Stimulated activated CD4-positive, alpha-beta T cell treated with anti-CD3 and anti-CD28 coated beads, Interleukin-1b, Interleukin-23, amount 100 ng/mL, for 1 hour (primary cell): ENCODE measurements at places on chromosomes 5 and 9.

DNA sequence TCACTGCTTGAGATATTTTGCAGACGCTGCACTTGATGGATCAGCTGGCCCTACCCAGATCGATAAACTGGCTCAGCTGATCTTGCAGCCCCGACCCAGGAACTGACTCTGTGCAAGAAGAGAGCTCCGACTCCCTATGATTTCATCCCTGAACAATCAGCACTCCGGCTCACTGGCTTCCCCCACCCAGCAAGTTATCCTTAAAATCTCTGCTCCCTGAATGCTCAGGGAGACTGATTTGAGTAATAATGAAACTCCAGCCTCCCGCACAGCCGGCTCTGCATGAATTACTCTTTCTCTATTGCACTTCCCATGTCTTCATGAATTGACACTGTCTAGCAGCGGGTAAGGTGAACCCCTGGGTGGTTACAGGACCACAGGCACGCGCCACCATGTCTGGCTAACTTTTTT, 16.9 kb upstream of the NANS start:
- DNase-seq: no peak

DNA sequence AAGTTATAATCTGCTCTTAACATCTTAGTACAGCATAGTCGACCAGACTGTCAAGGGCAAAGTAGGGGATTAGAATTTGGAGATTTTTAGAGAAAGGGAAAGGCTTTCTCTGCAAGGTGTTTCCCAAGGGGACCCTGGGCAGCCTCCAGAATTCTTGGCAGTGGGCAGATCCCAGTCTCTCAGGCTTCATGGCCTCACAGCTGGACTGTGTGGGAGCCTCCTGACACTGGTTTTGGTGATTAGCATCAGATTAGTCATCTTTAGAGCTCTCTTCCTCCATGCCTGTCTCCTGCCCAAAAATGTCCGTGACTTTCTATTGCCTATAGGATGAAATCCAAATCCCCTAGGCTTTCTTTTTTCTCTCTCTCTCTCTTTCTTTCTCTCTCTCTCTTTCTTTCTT, 370.7 kb downstream of the ZSWIM6 start:
- no peak for DNase-seq

DNA sequence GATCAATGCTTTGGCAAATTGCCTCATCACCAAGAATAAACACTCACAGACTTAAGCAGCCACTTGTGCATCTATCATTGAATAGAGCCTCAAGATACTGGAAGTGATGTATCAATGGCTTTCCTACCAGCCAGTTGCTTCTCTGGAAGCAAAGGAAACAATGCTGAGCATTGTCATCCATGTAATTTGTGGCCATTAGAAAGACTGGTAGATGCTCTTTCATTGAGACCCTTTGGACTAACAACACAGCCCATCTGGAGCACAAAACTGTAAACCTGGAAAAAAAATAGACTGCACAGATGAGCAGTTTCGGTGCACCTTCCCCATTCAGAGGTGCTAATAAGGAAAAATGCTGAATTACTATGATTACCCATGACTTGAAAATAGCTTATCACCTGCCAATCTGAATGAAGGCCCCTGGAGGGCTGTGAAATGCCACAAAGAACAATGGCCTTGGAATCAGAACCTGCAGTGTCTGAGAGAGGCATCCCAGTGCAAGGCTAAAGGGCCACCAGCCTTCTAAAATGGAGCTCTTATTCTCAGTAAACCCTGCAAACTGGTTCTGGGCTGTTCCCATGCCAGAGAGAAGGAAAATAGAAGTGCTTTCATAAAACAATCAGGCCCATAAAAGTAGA, 127.5 kb downstream of the RFK start:
- DNase-seq: no peak

DNA sequence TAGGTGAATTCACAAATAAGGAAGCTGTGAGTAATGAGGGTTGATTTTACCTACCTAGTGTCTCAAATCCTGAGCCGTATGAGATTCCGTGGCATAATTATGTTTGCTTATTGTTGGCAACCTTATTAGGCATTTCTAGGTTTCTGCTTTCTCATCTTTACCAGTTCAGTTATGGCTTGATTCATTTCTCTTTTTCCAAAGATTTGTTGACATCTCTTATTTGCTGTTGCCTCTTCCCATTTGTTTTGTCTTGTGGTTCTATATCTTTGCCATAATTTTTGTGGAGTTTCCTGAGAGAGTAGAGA, 470 bp downstream of the IL31RA start:
- no peak for DNase-seq

- no peak for DNase-seq
Observed at GRCh38 chr9:31776471-31776870, 608.0 kb upstream of the ACO1 start.

- no peak for DNase-seq
Observed at GRCh38 chr5:175895686-175896102, 24.3 kb downstream of the CPLX2 start.

DNA sequence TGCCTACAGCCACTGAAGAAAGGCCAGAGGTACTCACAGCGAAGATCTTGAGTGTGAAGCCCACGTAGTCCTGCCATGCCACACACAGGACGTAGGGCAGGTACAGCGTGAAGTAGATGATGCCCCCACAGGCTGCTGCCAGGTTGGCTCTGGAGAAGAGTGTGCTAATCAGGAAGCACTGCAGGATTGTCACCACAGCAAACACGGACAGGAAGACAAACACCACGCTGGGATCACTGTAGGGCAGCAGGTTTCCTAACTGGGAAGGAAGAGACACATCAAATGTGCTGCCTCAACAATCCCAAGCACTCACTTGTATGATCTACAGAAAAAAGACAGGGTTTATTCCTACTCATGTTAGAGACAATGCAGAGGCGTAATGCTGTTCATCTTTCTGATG, 63.0 kb downstream of the NIPSNAP3B start:
- no peak for DNase-seq

DNA sequence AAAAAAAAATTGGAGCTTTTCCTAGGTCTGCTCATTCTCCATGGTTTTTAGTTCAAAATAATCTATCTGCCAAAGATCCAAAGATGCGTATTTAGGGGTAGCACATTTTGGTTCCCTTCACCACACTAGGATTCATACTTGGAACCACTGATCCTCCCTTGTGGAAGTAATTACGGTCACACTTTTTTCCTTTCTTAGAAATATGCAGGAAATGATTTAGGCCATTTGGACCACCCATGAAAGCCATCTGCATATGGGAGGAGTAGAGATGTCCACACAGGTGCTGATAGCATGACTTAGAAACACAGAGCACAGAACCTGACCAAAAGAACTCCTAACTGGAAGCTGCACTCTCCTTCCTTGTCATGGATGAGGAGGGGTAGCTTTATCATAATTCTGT, 105.9 kb upstream of the RAI14 start:
- no peak for DNase-seq

DNA sequence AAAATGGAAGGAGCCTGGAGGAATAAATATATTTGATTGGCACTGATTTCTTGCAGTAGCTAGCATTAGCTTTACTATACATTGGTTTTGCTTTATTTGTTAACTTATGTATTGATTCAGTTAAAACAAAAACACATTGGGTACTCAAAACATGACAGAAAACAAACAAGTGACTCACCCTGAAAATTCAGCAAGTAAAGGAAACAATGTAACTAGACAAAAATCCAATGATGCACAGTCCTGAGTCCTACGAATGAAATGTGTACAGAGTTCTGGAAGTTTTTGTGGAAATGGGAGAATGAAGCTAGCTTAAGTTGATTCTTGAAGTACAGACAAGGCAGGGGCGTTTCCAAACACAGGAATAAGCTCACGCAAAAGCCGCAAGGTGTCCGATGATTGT, 175.0 kb downstream of the ELAVL2 start:
- DNase-seq: no peak

- DNase-seq: no peak
Observed at GRCh38 chr5:115382989-115383388, 86.5 kb upstream of the CCDC112 start.

DNA sequence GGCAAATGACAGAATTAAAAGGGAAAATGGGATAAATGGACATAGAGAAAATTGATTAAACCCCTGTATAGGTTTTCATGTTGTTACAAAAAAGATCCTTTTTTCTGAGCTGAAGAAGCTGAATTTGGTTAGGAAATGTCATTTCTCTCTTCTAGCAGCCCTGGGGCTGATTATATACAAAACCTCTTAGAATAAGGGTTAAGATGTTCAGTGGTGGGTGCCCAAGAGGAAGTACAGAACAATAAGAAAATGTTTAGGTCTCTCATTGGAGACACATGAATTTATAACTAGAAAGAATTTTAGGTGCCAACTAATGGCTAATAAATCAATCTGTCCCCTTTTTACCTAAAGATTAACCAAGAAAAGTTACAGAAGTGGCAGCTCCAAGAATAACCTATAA, 14.2 kb downstream of the ABHD17B start:
- DNase-seq: no peak

GRCh38 chr9:113906411-113907110, 30.5 kb downstream of the ZNF618 start:
- DNase-seq: no peak

GRCh38 chr9:27204578-27204977, 92.4 kb downstream of the EQTN start:
- DNase-seq: no peak

DNA sequence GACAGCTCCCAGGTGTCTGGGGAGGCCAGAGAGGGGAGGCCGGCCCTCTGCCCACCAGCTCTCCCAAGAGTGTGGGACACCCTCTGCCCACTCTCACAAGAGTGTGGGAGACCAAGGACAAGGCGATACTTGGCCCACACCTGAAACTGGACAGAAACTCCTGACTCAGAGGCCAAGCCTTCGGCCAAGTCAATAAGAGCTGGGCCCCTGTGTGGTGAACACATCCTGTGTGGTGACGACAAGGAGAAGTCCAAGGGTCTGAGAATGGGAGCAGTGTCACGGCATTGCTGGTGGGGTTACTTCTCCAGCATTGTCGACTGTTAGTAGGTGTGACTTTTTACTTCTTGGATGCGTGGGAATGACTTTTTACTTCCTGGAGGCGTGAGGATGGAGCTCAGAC, 14.6 kb upstream of the F2RL1 start:
- no peak for DNase-seq

- no peak for DNase-seq
Observed at GRCh38 chr5:91910655-91911054, 527.5 kb upstream of the ARRDC3 start.

DNA sequence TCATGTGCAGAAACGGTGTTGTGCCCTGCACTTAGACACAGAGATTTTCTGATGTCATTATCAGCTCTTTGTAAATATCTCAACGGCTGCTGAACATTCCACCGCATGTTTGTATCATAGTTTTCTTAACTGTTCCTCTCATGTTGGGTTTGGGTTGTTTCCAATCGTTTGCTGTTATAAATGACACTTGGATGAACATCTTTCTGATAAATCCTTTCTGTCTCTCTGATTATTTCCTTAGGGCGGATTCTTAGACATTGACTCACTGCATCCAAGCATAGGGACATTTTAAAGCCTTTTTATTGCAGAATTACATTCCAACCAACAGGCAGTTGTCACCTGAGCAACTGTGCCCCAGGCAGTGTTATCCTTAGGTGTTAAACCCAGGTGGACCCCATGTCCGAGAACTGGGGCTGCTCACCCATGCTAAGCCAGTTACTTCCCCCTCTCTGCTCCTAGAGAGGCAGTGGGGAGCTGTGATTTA, 28.5 kb downstream of the COL5A1 start:
- no peak for DNase-seq

DNA sequence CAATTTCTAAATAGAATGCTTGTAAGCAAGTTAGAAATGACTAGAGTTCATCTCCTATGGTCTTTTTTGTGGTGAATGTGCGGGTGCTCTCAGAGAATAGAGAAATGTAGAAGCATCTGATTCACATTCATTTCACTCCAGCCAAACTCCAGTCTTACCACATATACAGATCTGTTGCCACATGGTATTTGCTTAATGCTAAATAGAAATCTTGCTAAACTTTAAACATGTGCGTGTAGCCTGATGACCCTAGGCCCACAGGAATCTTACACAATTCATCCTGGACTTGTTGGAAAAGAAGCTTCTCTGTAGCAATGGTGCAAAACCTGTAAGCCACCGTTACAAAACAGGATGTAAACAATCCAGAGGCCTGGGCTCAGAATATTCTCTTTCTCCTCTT, 135.2 kb downstream of the PCSK1 start:
- no peak for DNase-seq

DNA sequence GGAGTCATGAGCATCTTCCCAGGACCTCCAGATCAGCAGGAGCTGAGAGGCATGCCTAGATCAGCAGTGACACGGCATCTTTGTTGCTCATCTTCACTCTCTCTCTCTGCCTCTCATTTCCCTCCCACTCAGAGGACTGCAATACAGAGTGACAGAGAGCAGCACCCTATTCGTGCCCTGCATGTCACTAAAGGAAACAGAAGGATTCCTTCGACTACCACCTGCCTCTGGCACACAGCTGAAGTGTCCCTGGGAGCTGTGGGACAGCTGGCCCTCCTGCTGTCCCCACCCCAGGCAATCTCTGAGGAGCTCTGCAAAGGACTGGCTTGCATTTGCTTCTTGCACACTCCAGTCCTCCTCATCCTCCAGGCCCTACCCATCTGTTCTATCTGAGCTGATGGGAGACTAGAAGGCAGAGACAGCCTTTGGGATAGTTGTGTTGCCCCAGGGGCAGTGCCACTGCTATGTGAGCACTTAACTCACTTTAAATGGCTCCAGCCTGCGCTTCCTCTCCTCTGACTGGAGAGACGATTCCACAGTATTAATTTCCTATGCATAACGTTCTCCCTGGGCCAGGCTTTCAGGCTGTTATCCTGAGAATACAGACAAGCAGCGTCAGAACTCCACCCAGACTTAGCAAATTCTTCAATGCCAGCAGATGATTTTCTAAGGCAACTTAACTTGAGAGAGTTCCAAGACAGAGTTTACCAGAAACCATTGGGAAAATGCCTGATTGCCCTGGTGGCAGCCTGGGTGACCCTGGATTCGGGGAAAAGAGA, 167.6 kb upstream of the MAP1B start:
- DNase-seq: no peak

- no peak for DNase-seq
Observed at GRCh38 chr5:17966640-17967402, 332.6 kb downstream of the TAF11L14 start.

- no peak for DNase-seq
Observed at GRCh38 chr5:17114233-17114632, 103.2 kb upstream of the BASP1 start.

DNA sequence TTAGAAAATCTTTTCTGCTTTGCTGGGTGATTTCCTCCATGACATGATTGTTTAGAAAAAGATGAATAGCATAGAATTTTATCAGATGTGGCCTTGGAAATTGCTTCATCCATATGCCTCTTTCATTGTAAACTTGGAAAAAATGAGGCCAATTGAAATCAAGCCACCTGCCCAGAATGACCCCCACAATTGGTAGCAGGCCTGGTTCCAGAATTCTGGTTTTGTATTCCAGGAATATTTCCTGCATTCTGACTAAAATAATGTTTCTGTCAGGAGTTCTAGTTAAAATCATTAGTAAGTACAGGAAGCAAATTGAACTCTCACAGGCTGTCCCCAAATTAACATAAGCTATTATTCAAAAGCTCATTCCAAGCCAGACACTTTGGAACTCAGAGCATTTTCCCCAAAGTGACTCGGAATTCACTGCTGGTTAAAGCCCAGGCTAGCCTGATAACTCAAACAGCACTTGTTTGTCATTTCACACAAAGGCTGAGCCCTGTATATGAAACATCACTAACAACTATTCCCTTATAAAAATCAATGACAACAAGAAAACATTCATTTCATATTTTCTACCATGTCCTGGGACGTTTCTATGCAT, 75.1 kb upstream of the ADCY2 start:
- no peak for DNase-seq
